NCI-H1105 (cell line): ENCODE measurements at places on chromosomes 4 and X.

- DNase-seq = no peak
Measured at GRCh38 chr4:113540859-113541258, 220.7 kb downstream of the CAMK2D start.

GRCh38 chr4:149799546-149799945 lies 16.1 kb downstream of the IQCM start:
- DNase-seq = no peak

DNA sequence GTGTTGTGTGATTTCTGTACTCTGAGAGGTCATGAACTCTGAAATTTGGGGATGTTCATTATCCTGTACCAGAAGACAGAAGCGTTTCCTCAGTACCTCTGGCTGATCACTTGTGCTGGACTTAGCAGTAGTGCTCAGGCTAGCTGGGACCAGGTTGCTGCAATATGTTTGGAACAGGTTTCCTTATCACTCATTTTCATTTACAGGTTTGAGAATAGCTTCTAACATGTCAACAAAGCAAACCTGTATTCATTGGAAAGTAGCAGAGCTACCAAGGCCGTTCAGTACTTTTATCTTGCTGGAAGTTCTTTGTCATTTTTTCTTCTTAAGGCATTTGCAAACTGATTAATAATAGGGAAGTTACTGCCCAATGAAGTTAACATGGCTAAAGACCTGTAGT lies 242.9 kb upstream of the ANKRD50 start:
- DNase-seq = no peak

GRCh38 chrX:50470103-50471031 lies at the start of gene DGKK:
TSS of gene DGKK (minus strand) at chrX:50470825. CDS start at chrX:50470678, 147 bp downstream.
- DNase-seq = no peak

DNA sequence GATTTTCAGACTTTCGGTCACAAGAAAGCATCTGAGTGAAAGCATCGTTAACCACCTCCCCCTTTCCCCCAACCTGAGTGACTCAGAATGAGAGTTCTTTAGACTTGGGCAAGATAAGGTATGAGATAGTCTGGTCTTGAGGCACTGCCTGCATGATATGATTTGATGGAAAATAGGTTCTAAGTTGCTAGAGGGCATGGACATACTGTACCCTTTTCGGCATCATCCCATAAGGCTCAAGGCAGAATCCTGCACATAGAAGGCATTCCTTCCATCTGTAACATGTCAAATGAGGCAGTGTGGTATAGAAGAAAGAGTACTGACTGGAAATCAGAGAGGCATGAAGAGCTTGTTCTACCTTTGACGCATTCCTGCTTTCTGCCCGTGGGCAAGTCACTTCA lies 16.8 kb upstream of the AMOT start:
- no peak for DNase-seq

- no peak for DNase-seq
Measured at GRCh38 chr4:109548655-109549054, 11.4 kb upstream of the MCUB start.

GRCh38 chrX:123424546-123424945 lies 240.5 kb downstream of the GRIA3 start:
- DNase-seq = no peak

GRCh38 chrX:151359931-151360871 lies 36.8 kb upstream of the VMA21 start:
- peak; percentile 38 for DNase-seq

- peak; percentile 81 for DNase-seq
Measured at GRCh38 chr4:185716141-185716551, 95.8 kb downstream of the SORBS2 start.

DNA sequence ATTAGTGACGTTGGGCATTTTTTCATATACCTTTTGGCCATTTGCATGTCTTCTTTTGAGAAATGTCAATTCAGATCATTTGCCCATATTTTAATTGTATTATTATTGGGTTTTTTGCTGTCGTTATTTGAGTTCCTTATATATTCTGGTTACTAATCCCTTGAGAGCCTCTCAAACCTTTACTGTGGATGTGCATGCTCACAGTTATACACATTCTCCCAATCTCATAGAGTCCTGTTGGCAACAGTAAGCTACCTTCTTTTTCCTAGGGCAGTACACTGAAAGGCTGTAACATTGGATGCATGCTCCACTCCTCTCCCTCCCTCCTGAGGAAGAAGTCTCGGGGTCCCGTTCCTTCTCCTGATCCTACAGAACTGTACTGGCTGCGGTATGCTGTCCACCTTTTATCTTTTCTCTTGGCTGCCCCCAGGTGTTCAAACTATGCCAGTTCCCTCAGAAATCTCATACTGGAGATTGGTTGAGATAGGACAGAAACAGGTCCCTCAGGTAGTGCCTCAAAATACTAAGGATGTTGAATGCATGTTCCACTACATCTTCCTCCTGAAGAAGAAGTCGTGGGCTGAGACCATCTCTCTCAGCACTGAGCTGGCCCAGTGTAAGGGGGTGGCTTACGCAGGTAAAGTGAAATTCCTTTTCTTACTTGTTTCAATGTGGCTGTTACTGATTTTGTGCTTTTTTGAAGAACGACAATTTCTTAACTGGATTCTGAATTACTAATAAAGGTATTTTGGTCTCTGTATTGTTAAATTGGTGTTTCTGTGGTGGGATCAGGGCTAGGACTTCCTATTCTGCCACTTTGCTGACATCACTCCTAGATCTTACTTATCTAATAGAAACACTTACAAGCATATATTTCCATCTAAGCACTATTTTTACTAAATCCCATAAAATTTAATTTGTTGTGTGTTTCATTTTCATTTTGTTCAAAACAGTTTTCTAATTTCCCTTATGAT lies 145.4 kb upstream of the HUWE1 start:
- peak; percentile 16 for DNase-seq

DNA sequence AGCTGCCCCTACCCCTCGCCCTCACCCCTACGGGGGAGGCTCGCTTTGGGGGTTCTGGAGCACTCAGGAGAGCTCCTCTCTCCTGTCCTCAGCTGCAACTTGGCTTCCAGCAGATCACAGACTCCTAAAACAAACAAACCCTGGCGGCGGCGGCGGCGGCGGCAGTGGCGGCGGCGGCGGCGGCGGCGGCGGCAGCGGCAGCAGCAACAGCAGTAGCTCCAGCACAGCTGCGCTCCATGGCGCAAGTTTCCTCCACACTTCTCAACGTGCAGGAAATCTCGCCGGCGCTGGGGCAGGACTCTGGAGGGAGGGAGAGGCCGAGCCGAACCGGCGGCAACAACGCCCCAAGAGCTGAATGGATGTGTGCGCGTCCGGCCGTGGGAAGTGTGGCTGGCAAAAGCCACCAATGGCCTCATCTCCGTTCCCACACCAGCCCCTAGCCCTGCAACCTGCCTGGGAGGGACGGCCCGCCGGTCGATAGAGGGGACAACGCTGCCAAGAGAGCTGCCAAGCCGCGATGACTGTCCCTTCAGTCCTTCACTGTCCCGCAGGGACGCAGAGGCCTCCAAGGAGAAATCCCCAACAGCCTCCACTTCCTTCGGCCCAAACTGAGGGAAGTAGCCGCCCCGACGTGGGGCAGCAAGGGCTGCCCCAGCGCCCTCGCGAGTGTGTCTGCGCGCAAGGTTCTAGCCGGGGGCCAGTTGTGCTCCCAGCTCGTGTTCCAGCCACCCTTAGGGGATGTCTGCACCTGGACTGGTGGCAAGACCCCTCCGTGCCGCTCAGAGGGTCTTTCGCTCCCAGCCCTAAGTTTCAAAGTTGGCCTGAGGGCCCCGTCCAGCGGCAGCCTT lies 775 bp downstream of the SHROOM4 start:
- peak; percentile 1 for DNase-seq
